ENCODE measurements at places on chromosomes 4 and X. TPM values are rescaled to one million over a fixed set of nuclear protein-coding genes. Genes with fewer than 3 reads are reported as not detected.
A peak's percentile ranks its signal among the peaks of the same experiment; 100 is the strongest.

Gene CXXC4
- 21.8 TPM for total RNA-seq

Gene MAOB
- not detected for total RNA-seq

Gene NPY2R
- total RNA-seq, result not detected

Gene MTMR8
- total RNA-seq, result 2.2 TPM

Gene EFHC2
- not detected for total RNA-seq

DNA sequence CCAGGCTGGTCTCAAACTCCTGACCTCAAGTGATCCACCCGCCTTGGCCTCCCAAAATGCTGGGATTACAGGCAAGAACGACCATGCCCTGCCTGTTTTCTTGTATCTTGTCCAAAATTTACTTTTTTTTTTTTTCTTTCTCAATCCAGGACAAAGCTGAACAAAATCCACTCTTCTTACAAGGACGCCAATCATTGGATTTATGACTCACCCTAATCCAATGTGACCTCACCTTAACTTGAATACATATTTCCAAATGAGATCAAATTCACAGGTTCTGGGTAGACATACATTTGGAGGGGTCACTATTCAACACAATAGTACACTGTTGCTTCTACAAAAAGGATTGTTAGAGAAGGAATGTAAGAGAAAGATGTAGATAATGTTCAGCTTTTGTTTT is 18.0 kb upstream of the TSR2 start:
- DNase-seq, result no peak

- no peak for DNase-seq
These were observed 328.4 kb upstream of the INTU start for GRCh38 chr4:127304356-127304755.

GRCh38 chrX:149937871-149938426 is 342 bp downstream of the EOLA2 start:
- peak; percentile 22 for DNase-seq

- no peak for DNase-seq
These were observed 35.9 kb downstream of the ETDC start for GRCh38 chrX:135345107-135345589.

GRCh38 chrX:119734897-119735339 is 23.5 kb upstream of the SOWAHD start:
- DNase-seq, result no peak

DNA sequence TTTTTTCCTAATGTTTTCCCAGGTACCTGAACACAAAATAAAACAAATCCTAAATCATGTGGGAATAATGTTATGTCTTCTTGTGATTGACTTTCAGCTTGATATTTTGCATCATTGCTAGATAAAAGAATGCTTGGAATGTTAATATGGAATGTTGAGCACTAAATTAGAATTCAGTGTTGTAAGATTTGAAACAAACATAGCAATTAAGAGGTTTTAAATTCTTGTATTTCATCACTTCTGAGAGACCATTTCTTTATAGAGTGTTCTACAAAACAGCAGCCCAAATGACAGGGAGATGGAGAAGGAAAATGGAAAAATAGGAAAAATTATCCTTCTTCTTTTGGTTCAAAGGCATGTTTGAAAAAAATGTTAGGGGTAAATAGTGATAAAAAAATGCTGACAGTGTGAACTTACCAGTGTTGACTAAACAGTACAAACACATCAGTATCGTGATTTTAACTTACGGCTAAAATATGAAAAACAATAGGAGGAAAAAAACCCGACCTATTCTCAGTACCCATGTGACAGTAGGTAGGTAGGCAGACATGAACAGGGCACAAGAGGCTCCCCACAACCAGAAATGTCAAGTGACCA is 102.6 kb upstream of the PDE5A start:
- DNase-seq, result no peak

GRCh38 chr4:156291317-156291716 is 337.7 kb upstream of the CTSO start:
- no peak for DNase-seq

DNA sequence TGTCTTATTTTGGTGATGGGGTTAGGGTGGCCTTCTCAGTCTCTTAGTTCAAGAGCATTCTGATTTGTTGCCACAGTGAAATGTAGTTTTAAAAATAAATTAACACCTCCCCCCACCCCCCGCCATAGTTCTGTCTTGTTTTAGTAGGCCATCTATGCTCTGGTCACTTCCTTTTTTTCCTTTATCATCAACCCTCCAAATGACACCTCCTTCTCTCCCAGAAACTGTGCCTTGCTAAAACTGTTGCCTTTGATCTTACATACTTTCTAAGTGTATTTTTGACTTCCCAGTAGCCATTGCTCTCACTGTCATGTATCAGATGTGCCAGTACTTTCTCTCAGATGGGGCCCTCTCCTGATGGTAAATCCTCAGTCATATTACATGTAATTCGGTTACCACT is 14.5 kb upstream of the NDUFC1 start:
- no peak for DNase-seq

- DNase-seq, result no peak
These were observed 15.4 kb downstream of the IQSEC2 start for GRCh38 chrX:53265771-53266574.

DNA sequence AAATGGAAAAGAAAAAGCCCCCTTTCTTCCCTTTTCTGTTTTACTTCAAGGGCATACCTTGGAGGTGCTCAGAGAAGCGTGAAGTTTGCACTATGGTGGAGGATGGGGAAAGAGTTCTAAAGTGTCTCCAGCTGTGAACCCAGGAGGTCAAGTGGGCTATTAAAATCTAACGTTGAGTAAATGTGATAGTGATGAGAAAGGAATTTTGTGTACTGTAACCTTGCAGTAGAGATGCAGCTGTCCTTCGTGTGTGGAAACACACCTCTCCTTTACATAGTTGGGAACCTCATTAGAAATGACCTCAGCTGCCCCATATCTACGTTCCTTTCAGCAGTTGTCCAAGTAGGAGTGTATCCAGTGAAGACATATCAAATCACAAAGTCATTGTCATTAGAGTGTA is 26.5 kb downstream of the ADH5 start:
- no peak for DNase-seq

DNA sequence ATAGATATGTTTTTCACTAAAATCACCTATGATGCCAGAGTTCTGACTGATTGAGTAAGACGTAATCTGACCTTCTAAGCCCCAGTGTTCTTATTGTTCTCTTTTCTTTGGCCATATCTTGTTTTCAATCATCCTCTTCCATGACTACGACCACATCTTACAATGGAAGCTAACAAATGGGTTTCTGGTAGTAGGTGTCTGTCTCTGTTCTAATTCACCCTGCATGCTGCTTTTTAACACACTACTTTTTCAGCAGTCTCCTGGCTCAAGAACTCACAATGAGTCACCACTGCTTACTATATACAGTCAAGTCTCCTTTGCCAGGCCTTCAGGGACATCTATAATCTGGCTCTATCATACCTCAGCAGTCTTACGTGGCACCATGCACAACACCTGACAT is 146.1 kb downstream of the NEXMIF start:
- DNase-seq, result no peak

GRCh38 chr4:24598025-24598424 is 13.7 kb upstream of the DHX15 start:
- no peak for DNase-seq

DNA sequence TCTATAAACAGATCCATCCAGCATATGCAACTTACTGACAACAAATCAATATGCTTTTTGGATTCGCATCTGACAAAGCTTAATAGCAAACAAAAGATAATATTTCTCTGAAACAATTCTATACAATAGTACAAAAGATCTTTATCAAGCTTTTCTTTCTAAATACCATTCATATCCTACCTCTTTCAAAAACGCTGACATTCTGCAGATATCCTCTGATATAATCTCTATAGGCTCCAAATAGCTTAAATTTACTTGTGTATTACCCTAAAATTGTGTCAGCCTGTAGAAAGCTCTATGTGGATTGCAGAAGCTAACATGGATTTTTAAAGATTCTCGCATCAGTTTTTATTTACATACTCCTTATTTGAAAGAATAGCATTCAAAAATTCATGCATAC is 260.6 kb downstream of the GASK1B start:
- DNase-seq, result no peak

Data from glutamatergic neuron (in vitro differentiated cells).